ENCODE measurements at places on chromosomes 2 and 18. TPM values are rescaled to one million over a fixed set of nuclear protein-coding genes. Genes with fewer than 3 reads are reported as not detected.

DNA sequence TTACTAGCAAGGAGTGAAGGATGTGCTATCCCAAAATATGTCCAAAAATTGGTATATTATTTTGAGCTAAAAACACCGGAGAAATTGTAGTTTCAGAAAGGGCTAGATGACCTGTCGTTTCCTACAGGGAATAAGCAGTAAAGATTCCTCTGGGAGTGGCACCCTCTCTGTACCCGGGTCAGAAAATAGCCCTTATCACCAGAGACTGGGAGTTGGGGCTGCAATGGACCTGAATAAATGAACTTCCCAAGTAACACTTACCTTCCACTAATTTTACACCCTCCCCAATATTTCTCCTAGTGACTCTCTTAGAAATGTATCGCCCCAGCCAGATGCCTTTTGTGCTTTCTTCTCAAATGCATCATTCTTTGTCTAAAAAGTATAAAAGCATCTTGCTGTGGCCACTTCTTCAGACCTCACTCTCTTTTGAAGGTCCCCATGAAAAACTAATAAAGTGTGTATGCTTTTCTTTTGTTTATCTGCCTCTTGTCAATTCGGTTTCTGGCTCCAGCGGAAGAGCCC is 734 bp upstream of the RMC1 start:
- no peak for DNase-seq

- DNase-seq: no peak
Observed at GRCh38 chr18:2274613-2275012, 296.7 kb downstream of the METTL4 start.

DNA sequence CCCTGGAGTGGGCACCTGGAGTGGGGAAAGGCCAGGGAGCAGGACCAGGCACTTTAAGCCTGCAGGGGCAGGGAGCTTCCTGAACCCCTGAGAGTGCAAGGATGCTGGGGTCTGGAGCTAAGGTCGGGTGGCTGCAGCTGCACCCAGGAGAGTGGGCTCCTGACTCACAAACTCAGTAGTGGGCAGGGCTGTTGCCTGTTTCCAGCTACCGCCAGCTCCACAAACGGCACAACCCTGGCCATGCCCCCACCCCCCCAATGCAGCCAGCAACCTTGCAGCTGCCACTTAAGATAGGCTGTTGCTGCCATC is 688.8 kb downstream of the NYAP2 start:
- no peak for DNase-seq

DNA sequence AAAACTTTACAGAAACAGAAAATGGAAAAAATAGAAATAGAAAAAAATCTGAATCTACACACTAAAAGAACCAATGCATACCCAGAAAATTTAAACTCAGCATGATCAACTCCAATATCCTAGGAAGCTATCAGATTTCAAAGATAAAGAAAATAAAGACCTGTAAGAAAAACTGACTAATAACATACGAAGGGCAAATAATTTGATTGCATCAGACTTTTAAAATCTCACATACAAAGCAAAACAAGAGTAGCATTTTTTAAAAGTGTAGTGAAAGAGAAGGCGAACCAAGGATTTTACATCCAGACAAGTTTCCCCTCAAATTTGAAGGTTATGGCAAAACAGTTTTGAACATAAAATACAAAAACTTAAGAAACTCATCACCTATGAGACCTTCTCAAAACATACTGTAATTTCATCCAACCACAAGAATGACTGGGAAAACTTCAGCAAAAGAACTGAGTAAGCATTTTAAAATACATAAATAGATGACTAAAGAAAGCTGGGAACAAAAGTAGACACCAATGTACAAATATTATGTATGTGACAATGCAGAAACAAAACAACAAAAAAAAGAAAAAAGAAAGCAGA is 54.8 kb downstream of the NBAS start:
- no peak for DNase-seq

DNA sequence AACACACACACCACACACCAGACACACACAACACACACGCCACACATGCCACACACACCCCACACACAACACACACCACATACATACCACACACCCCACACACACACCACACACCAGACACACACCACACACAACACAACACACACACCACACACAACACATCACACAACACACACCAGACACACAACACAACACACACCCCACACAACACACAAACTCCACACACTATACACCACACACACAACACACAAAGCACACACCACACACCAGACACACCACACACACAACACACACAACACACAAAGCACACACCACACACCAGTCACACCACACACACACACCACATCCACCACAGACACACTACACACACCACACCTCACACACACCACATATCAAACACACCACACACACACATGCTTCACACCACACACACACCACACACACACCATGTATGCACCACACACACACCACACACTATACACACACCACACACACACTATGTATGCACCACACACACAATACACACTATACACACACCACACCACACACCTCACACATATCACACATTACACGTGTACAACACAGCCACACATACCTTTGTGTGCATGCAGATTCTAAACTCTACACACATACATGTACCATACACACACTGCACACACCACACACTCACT is 72.2 kb downstream of the TMEM18 start:
- no peak for DNase-seq

DNA sequence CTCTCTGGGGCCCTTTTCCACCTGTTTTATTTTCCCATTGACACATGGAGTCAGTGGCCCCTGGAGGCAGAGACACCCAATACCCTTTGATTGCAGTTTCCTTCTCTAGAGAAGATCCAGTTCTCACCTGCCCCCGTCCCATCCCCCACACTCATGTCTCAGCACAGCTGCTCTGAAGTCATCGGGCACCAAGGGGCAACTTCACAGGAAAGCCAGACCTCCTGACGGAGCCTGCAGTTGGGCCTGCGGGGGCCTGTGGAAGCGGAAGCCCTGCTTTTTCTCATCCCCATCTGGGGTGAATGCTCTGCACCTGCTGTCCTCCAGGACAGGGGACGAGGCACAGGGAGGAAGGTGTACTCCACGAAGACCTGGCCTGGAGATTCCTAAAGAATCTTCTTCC is 308.3 kb upstream of the EPAS1 start:
- DNase-seq: no peak

GRCh38 chr18:25590456-25590855 is 238.5 kb upstream of the ZNF521 start:
- DNase-seq: no peak

DNA sequence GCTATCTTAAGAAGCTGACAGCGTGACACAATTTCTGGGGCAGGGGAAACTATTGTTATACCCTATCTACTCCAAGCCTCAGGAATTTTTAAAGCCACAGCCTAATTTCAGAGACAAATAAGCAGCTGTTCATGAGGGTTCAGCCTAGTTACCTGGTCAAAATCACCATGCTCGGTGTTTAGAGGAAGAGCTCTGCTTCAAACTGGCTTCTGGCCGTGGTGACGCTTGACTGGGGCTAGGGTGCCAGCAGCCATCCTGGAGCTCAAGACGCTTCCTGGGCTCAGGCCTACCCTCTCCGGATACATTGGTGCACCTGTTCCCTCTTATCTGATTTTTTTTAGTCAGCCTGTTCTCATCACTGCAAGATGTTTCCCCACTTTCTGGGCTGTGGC is 41.7 kb downstream of the FRZB start:
- DNase-seq: no peak

- no peak for DNase-seq
Observed at GRCh38 chr2:221569425-221569845, 2.7 kb downstream of the EPHA4 start.

DNA sequence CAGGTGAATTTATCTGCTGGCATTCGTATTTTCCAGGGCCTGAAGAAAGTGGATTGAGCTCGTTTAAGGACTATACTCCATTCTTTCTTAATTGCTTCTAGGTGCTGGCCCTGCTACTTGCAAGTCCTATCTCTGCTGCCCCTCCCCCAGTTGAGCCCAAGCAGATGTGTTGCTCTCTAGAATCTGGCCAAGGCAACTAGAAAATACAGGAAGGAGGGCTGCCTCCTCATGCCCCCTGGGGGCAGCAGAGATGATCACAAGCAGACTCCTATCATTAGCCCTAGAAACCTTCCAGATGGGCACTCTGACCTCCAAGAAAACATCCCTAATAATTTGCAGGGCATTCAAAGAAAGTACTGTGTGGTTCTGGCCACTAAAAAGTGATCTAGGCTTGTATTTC is 72.5 kb upstream of the CYP26B1 start:
- DNase-seq: no peak

- no peak for DNase-seq
Observed at GRCh38 chr2:144376460-144376859, 143.5 kb downstream of the ZEB2 start.

DNA sequence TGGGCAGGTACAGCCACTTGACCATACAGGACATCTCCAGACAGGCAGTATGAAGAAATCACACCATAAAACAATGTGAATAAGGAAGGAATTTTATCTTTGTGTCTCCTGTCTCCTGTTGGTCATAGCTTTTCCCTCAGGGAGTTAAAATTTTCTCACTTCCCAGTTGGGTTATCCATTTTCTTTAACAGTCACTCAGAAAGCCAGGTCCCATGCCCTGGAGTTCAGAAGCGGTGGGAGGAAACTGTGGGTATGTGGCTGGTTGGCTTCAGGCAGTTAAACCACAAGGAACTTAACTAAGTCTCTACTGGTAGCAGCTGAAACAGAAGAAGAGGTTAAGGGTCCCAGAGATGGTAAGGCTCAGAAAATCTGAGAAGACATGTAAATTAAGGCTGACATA is 6.5 kb upstream of the SMAD2 start:
- DNase-seq: no peak

DNA sequence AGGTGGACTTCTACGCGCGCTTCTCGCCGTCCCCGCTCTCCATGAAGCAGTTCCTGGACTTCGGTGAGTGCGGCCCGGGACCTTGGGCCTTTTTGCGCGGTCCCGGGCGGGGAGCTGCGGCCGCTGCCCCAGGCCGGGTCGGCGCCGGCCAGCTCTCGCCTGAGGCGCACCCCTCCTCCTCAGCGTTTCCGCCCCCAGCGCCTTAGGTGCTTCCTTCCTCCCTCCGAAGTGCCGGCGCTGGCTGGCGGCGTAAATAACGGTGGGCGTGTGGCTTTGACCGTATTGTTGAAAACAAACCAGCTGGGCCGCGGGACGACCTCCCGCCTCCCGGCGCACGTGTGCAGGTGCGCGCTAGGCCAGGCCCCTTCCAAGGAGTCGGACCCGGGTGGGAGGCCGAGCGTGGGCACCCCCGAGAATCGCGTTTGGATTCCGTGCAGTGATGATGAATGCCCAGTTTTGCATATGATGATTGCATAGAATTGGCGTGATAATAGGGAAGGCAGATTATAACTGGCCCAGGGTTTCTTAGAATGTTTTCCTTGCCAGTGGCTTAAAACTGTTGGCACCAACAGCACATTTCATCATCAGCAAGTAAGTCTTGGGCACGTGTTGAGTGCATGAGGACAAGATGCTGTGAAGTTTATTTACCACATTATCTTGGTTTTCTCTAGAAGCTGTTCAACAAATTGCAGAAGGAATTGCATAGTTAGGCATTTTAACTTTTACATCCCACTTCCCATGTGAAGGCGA is 569 bp downstream of the PDK1 start:
- DNase-seq: peak; percentile 81

- DNase-seq: no peak
Observed at GRCh38 chr2:4256351-4256750, 553.0 kb downstream of the DCDC2C start.

DNA sequence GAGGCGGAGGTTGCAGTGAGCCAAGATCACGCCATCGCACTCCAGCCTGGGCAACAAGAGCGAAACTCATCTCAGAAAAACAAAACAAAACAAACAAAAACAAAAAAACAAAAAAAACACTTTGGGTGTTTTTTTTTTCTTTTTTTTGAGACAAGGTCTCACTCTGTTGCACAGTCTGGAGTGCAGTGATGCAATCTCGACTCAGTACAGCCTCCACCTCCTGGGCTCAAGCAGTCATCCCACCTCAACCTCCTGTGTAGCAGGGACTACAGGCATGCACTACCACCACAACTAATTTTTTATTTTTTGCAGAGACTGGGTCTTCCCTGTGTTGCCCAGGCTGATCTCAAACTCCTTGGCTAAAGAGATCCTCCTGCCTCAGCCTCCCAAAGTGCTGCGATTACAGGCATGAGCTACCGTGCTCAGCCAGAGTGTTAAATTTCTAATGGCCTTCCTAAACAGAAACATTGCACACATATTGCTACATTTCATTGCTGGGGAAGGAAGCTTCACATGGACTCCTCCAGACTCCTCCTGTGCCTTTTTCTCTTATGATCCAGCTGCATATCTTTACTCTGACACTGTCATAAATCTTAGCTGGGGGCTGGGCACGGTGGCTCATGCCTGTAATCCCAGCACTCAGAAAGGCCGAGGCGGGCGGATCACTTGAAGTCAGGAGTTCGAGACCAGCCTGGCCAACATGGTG is 19.7 kb downstream of the STARD7 start:
- no peak for DNase-seq

DNA sequence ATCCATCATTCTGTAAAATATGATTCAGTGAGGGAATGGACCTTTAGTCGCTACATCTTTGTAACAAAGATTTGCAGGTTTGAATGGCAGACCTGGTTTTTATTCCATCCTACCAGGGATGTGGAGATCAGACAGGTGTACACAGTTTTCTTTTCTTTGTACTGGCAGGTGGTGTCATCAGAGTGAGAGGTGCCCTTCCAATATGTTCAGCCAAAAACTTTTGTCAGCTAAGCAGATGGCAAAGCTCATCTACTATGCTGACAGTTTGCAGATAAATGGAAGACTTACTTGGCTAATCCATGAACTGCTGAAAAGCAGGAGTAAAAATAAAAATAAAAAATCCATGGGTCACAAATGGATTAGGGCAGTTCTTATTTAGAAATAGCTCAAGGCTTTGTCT is 185.5 kb upstream of the DOK6 start:
- no peak for DNase-seq

DNA sequence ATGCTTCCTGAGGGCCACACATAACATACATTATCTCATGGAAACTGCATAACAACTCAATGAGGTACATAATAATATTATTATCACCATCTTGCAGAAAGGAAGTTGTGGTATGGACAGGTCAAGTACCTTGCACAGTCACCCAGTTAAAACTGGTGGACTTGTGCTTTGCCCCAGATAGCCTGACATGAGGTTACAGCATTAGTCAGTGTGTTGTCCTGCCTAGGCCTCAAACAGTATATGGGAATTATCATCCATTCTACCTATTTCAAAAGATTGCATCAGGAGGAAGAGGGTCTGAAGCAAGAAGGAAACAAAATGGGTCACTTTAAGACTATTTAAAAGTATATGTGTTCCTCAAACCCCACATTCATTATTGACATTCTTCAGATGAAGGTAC is 5.4 kb upstream of the ANTXR1 start:
- DNase-seq: no peak

- DNase-seq: no peak
Observed at GRCh38 chr18:29730073-29730472, 1312.5 kb downstream of the DSC3 start.

- no peak for DNase-seq
Observed at GRCh38 chr2:16649353-16650286, 16.0 kb downstream of the CYRIA start.

GRCh38 chr2:64007924-64008323 is 11.3 kb downstream of the VPS54 start:
- peak; percentile 68 for DNase-seq

The ABCG8 gene
- 0.32 TPM for total RNA-seq

The TM4SF20 gene
- total RNA-seq: not detected

The CD8B2 gene
- total RNA-seq: not detected

The GKN2 gene
- not detected for total RNA-seq

The ACADL gene
- total RNA-seq: 0.76 TPM

The RFTN2 gene
- total RNA-seq: 7.5 TPM

The PRSS56 gene
- 0.11 TPM for total RNA-seq

The FEV gene
- total RNA-seq: not detected

The LDLRAD4 gene
- total RNA-seq: 29.6 TPM

The NEB gene
- 0.87 TPM for total RNA-seq

The TBR1 gene
- not detected for total RNA-seq

The POU3F3 gene
- not detected for total RNA-seq
